ENCODE measurements at places on chromosomes 5 and 9. TPM values are rescaled to one million over a fixed set of nuclear protein-coding genes. Genes with fewer than 3 reads are reported as not detected.

DNA sequence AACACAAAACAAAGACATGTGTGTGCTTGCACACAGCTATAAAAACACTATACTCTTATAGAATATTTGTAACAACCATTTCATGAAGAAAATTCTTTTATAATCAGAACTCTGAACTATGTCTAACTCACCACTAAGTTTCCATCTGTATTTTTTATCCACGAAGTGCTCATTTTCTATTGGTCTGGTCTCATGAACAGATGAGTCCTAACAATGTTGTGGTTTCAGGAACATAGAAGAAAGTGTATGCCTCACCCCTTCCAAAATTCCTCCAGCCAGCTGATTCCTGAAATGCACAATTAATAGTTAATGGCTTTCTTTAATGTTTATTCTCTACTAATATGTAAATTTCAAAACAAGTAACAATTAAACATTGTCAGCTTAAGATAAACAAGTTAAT lies 325.3 kb upstream of the GRAMD2B start:
- DNase-seq = no peak

DNA sequence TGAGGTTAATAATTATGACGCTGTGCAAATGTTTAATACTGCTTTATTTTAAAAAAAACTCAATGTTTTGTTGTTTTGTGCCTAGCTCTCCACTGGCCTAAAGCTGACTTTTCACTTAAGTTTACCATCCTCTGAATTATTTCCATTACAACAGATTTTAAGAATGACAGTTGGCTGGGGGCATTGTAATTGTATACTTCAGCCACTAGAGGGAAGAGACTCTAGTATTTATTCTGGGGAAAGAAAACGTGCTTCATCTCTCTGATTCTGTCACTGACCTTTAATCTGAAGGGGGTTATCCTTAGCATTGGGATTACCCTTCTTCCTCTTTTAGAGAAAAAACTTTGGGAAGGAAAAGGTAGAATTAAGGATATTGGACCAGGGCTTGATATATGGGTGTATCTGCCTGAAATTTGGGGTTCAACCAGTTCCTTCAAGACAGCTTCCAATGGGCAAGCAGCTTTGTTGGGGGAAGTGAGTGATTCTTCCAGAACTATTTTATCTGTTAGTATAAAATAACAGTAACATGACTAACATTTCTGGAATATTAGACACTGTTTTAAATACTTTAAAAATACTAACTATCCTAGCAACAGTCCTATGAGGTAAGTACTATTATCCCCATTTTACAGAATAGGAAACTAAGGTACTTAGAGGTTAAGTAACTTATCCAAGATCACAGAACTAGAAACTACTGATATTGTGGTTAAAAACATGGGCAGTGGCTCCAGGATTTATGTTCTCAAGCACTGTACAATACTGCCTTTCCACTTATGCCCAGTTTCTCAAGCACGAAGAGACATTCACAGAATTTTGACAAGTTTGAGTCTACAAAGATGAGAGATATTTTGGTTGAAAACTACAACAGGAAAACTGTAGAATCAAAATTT lies 208.4 kb downstream of the CD180 start:
- DNase-seq = peak; percentile 32

- no peak for DNase-seq
Observed at GRCh38 chr9:18906656-18907395, 126.2 kb downstream of the SAXO1 start.

GRCh38 chr5:11322133-11322532 lies 561.1 kb upstream of the DAP start:
- no peak for DNase-seq

PLPP7 gene
- 1.2 TPM for polyA plus RNA-seq

GRCh38 chr5:14313986-14314690 lies 171.0 kb downstream of the TRIO start:
- no peak for DNase-seq

GRCh38 chr5:152560512-152561137 lies 155.5 kb upstream of the NMUR2 start:
- DNase-seq = peak; percentile 20

GRCh38 chr9:18480662-18481093 lies 6.7 kb downstream of the ADAMTSL1 start:
- DNase-seq = no peak

DNA sequence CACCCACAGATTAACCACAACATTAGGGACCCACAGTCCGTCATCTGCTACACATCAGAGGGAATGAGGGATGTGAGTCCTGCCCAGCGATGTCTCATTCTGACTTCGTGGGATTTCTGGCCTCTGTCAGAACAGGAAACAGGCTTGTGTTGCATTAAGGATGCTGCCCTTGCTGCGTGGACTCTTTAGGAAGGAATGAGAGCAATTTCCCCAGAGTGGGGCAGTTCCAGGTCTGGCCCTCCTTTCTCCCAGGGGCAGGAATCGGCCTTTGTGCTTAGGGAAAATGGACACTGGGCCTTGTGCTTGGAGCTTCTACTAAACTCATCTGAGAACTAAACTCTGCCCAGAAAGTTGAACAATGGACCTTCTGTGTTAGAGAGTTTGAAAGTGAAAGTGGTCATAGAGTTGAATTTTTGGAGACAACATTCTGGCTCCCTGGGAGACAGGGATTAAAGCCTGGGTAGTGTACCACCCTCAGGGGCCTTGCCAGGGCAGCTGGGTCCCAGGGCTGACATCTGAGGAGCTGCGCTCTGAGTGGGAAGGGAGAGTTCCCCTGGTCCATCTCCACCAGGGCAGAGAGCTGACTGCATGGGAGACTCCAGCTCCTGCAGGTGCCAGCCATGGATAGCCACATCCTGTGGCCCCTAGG lies 37.8 kb upstream of the S1PR3 start:
- no peak for DNase-seq

ALDH7A1 gene
- polyA plus RNA-seq = not detected

FOXD4L6 gene
- not detected for polyA plus RNA-seq

DNA sequence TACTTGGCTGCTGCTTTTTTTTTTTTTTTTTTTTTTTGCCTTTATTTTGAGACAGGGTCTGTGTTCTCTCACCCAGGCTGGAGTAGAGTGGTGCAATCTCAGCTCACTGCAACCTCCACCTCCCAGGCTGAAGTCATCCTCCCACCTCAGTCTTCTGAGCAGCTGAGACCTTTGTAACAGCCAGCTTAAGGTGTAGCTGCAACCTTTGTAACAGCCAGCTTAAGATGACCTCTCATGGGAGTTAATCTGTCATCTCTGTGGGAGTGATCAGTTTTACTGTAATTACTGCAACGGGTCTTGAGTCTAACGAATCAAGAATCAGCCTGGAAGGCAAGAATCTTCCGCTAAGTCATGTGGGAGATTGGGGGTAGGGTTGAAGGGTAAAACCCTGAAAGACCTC lies 31.6 kb upstream of the SNX2 start:
- no peak for DNase-seq

CTSV gene
- polyA plus RNA-seq = 0.26 TPM

GRCh38 chr9:98379572-98379971 lies 124.1 kb upstream of the TBC1D2 start:
- DNase-seq = no peak

DNA sequence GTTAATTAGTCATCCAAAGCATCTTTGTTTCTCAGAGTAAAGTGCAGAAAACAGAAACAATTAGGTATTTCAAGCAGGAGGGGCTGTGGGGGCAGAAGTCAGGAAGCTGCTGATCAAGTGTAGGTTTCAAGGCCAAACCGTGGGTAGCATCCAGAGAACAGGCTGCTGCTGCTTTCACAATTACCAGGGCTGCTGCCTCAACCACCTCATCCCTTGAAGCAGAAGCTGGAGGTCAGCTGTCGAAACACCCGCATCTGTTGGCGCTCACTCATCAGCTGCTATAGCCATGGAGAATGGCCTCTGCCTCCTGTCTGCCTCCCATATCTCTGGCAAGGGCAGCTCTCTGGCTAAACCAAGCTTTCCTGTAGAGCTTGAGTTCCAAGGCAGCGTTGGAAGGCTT lies 122.9 kb upstream of the OSMR start:
- DNase-seq = no peak

- peak; percentile 51 for DNase-seq
Observed at GRCh38 chr5:52725065-52725746, 62.5 kb upstream of the ITGA1 start.

DNA sequence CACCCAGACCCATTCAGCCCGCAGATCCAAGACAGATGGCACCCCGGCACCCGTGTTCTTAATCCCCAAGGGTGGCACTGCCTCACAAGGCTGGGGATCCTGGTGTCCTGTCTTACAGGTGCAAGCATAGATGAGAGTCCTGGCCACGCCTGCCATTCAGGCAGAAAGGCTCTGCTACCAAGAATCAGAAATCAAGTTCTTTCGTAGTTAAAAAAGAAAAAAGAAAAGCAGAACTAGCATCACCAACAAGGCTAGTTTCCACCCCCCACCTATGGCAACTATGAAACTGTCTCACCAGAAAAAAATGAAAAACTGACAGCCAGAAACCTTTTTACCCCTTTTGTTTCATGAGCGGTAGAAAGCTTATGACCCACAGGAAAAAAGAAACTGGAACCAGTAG lies 170.4 kb downstream of the SYK start:
- no peak for DNase-seq

DNA sequence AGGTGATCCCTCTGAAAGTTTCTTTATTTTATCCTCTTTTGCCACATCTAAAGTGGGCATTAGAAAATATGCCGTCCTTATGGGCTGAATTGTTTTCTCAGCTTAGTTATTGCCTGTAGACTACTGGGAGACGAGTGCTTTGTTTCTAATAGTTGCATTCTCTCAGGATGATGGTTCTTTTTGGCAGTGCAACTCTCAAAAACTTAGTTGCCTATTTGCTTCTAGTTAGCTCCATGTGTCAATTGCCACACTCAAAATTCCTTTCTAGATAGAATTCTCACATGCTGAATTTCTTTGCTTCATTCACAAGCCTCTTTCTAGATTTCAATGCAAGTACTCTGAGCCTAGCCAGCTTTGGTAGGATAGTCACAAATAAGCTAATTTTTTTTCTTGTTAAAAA lies 155.5 kb downstream of the FGF10 start:
- no peak for DNase-seq

DNA sequence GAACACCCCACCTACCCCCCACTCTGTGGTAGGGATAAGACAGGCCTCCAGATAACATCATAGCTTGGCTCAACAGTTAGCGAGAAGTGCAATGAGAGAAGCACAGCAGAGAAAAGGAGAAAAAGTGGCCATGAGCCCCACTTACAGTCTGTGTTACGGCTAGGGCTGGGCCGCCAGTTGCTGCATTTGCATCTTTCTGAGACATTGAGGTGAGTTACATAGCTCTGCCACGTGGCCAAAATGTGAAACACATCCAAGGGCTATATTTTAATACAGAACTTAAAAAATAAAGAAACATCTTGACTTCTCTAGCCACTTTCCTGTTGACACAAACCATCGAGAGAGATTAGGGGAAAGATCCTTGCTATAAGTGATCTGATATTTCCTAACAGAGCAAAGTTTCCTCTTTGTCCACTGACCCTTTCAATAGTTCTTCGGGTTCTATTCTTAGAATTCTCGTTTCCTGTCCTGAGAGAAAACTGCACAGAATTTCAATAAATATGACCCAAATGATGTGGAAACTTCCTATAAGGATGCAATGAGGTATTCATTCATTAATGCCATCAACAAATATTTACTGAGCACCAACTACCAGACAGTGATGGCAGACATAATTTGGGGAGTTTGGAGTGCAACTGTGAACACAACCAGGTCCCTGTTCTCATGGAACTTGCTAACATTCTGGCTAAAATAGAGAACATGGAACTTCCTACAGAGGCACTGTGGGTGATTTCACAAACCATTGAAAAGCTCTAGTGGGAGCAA lies 3.2 kb upstream of the TLE4 start:
- DNase-seq = no peak

DNA sequence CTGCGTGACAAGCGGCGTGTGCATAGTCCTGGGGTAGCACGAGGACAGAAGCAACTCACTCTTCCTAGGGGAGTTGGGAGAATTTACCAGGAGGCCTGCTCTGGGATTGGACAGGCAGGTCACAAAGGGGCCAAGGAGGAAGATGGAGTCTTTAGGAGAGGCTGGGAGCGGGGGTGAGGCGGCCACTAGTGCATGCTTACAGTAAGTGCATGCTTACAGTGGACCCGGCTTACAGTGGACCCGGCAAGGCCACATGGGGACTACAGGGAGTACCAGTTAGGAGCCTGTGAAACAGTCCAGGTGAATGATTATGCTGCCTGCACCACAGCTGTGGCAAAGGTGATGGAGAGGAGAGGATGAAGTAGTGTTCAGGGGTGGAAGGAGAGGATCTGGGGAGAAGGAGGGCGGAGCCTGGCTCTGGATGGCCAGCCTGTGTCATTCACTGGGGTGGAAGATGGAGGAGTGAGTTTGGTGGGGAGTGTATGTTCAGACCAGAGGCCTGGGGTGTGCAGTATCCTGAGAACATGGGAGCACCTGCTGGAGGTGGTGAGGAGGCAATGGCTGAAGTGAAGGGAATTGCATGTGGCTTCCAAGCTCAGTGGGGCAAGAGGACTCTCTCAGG lies 78.7 kb downstream of the CRB2 start:
- no peak for DNase-seq

DNA sequence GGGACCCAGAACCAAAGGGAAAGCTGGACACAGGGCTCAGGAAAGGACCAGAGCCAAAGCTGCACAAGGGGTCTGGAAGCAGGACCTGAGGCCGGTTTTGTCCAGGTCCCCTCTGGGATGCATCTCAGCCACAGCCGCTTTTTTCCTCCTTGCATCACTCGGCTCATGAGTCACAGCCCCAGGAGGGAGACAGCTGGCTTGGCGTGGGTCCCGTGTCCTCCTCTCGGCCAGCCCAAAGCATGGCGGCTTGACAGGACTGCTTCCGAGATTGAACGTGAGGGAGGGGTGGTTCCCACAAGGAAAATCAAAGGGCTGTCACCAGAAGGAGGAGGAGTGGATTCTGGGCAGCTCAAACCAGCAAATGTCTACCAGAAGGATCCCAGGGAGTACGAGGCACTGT lies 56.7 kb upstream of the CPLX2 start:
- DNase-seq = no peak

DNA sequence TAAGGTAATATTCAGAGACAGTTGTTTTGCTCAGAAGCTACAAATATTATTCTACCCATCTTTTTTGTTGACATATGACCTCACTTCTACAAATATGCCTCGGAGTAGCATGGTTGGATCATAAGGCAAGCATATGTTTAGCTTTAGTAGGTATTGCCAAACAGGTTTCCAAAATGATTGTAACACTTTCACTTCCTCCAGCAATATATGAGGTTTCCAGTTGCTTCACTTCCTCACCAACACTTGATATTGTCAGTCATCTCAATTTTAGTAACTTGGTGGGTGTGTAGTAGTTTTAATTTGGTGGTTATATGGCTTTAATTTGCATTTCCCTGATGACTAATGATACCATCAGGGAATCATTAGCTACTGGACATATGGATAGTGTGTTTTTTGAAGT lies 46.7 kb downstream of the TNFSF8 start:
- no peak for DNase-seq

- no peak for DNase-seq
Observed at GRCh38 chr9:109092051-109092580, 27.6 kb downstream of the TMEM245 start.

DNA sequence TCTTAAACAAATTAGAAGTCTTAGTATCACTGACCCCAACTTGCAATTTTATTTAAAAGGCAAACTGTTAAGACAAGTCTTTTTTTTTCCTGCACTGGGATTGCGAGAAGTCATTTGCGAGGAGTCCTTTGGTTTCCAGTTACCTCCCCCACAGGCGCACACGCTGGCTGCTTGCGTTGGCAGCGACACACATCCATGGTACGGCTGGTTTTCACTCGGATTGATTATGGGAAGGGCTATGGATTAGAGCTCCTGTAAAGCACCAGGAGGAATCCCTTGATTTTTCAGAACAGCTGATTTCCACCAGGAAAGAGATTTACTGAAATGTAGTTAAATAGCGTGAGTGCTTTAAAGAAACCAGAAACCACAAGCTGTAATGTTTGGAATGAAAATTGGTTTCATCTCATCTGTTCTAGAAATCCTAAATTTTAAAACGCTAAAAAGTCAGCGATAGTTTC lies 737 bp downstream of the SLC1A3 start:
- no peak for DNase-seq
